GM12878 (cell line): ENCODE measurements at places on chromosomes 3 and 15. TPM values are rescaled to one million over a fixed set of nuclear protein-coding genes. Genes with fewer than 3 reads are reported as not detected.
A peak's percentile ranks its signal among the peaks of the same experiment; 100 is the strongest.

DNA sequence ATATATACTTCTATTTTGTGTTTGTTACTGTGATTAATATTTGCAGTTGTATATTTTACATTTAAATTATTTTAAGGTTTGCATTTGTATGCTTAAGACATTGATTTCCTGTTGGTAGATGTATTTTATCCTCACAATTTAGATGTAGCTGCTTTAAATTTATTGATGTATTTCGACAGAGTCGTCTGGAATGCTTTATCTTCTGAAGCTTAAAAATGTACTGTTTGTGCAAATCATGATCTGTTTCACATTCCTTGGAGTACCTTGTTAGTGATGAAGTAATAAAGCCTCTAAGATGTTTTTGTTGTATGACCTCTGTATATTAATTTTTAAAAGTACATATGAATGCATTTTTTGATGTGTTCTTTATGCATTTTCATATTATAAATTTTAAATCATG, 1.9 kb downstream of the CHD2 start:
- DNase-seq = no peak
- H3K27me3 ChIP-seq = no peaks in the 10 kb centered on the region
- H3K27ac ChIP-seq = peak overlapping the region; percentile 96
- H3K4me1 ChIP-seq = peaks cover 3% of the 10 kb centered on the region; the same call in 1 of the 2 replicates

DNA sequence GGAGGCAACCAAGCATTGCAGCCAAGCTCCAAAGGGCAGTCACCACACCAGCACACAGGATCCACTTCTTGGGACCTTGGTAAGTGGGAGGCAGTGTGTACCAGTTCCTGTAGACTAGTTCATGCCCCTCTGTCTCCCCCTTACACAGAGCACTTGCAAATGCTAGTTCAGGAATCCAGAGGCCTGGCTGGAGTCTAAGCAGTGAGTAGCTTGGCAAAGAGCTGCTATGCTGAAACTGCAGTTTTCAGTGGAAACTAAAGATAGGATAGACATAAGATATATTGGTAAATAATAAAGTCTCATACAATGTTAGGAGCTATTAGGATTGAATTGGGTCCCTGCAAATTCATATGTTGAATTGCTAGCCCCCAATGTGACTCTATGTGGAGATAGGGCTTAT, 13.9 kb upstream of the SLC41A3 start:
- no peak overlapping the region for H3K4me3 ChIP-seq
- peaks cover 10% of the 10 kb centered on the region; the same call in 1 of the 2 replicates for H3K4me1 ChIP-seq
- H3K27me3 ChIP-seq = no peaks in the 10 kb centered on the region
- no peak for DNase-seq
- H3K36me3 ChIP-seq = no peaks in the 10 kb centered on the region
- H3K27ac ChIP-seq = no peak overlapping the region

- no peaks in the 10 kb centered on the region for H3K4me1 ChIP-seq
- no peak overlapping the region for H3K27ac ChIP-seq
- no peak overlapping the region for H3K4me3 ChIP-seq
- H3K27me3 ChIP-seq = no peaks in the 10 kb centered on the region
- H3K36me3 ChIP-seq = no peaks in the 10 kb centered on the region
- DNase-seq = no peak
Observed at GRCh38 chr3:159057621-159058020, 255.8 kb downstream of the MFSD1 start.

Gene SELENOT
- total RNA-seq = 111 and 113 TPM in 2 replicates

Gene NDN
- 0.13 TPM in 1 of 2 replicates, not detected in the other for total RNA-seq

DNA sequence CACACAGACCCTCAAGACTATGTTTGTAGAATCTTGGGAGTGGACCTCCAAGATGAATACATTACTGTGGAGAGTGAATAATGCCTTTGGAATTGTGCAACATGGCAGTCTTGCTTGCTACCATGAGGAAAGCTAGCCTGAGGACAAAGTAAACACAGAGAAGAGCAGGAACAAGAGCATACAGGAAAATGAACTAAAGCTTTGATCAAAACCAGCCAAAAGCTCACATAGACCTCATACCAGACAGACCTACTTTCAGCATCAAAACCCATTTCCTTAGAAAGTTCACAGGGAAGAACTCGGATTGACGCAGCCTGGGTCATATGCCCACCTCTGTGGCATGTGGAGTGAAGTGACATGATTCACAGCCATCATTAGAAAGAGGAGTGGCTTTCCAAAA, 3.3 kb upstream of the RAB8B start:
- H3K36me3 ChIP-seq = no peaks in the 10 kb centered on the region
- no peak for DNase-seq
- peaks cover 11% of the 10 kb centered on the region for H3K4me1 ChIP-seq

Gene PLCB2
- 33.8 and 39.4 TPM in 2 replicates for total RNA-seq

- no peaks in the 10 kb centered on the region for H3K4me1 ChIP-seq
- H3K36me3 ChIP-seq = no peaks in the 10 kb centered on the region
- no peak overlapping the region for H3K4me3 ChIP-seq
- no peaks in the 10 kb centered on the region for H3K27me3 ChIP-seq
Observed at GRCh38 chr3:77348244-77348855, 308.5 kb downstream of the ROBO2 start.

Gene NGRN
- total RNA-seq = 22.9 and 25.7 TPM in 2 replicates

Gene CHRNA7
- not detected in 2 replicates for total RNA-seq

DNA sequence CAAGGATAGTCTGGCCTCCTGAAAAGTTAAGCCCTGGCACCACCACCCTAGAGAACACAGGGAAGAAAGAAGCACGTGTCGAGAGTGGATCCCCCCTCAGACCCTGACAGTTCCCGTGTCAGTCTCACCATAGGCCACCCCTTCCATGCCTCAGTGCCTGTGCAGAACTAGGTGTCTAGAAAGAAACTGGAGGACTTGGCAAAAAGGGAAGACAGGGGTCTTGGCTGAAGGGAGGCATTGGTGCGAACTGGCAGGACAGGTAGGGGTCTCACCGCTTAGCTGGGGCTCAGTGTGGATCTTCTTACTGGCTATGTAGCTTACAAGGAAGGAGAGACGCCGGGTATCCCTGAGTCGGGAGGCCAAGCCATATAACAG, 518 bp downstream of the QARS1 start:
- H3K4me3 ChIP-seq = peak overlapping the region; percentile 100
- DNase-seq = no peak
- no peaks in the 10 kb centered on the region for H3K27me3 ChIP-seq
- peaks cover 23% of the 10 kb centered on the region for H3K36me3 ChIP-seq
- peaks cover 11% of the 10 kb centered on the region for H3K4me1 ChIP-seq
- peak overlapping the region; percentile 92 for H3K27ac ChIP-seq

- H3K27ac ChIP-seq = no peak overlapping the region
- no peaks in the 10 kb centered on the region for H3K36me3 ChIP-seq
- H3K27me3 ChIP-seq = peaks cover 10% of the 10 kb centered on the region
- no peaks in the 10 kb centered on the region for H3K4me1 ChIP-seq
Observed at GRCh38 chr15:61227269-61227949, 1.7 kb downstream of the RORA start.

Gene ROPN1
- total RNA-seq = not detected in 2 replicates

DNA sequence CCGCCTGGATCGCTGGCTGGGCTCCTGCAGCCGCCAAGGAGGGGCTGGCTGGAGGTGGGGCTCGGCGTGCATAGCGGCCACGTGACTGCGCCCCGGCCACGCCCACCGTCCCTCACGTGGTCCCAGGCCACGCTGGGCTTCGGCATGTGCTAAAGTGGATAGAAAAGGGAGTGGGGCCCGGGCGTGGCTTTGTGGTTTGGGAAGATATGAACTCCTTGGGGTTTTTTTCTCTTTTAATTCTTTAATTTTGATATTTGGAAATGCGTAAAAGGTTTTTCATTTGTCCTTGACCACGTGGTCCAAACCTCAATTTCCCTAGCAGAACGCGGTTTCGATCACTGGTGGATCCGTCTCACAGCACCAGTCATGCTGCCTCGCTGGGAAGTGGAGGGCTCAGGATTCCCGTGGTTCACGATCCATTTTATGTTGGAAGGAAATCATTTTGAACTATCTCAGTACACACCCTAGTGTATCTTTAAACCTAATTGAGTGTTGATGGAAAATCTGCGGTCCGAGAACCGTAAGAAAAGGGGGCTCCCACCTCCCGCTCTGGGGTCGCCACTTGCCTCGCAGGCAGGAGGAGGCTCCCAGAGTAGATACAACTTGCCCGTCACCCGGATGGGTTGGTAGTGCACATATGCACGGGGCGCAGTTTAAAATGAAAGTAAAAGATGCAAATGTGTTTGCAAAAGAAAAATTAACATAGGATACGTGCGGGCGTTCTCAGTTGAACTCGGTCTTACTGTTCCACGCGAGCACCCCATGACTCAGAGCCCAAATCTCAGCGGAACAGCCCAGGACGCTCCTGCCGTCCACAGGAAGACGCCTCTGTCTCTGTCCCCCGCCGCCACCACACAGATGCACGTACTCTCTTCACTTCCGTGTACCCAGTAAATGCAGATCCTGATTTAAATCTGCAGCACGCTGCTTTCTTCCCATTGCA, 141.9 kb downstream of the PGPEP1L start:
- H3K36me3 ChIP-seq = no peaks in the 10 kb centered on the region
- H3K4me3 ChIP-seq = no peak overlapping the region
- DNase-seq = no peak
- no peak overlapping the region for H3K27ac ChIP-seq
- H3K4me1 ChIP-seq = no peaks in the 10 kb centered on the region

- no peaks in the 10 kb centered on the region for H3K4me1 ChIP-seq
- no peak for DNase-seq
- H3K27me3 ChIP-seq = no peaks in the 10 kb centered on the region
- no peaks in the 10 kb centered on the region for H3K36me3 ChIP-seq
- H3K4me3 ChIP-seq = no peak overlapping the region
Observed at GRCh38 chr15:77746254-77747174, 113.8 kb upstream of the LINGO1 start.

GRCh38 chr15:35170207-35170606, 85.1 kb upstream of the NANOGP8 start:
- no peak for DNase-seq
- no peaks in the 10 kb centered on the region for H3K27me3 ChIP-seq
- no peaks in the 10 kb centered on the region for H3K36me3 ChIP-seq
- no peak overlapping the region for H3K4me3 ChIP-seq
- H3K4me1 ChIP-seq = no peaks in the 10 kb centered on the region

- no peak for DNase-seq
- no peak overlapping the region for H3K27ac ChIP-seq
- H3K27me3 ChIP-seq = no peaks in the 10 kb centered on the region
- peaks cover 60% of the 10 kb centered on the region for H3K4me1 ChIP-seq
- no peak overlapping the region for H3K4me3 ChIP-seq
Observed at GRCh38 chr15:88630798-88631463, 7.9 kb upstream of the ISG20 start.

Gene HSPBAP1
- total RNA-seq = 6.2 and 7.8 TPM in 2 replicates

GRCh38 chr15:84791763-84792162, 25.4 kb upstream of the ALPK3 start:
- peaks cover 13% of the 10 kb centered on the region for H3K4me1 ChIP-seq
- H3K4me3 ChIP-seq = no peak overlapping the region
- H3K36me3 ChIP-seq = peaks cover 9% of the 10 kb centered on the region

Gene RASGRP1
- 25.5 and 29.3 TPM in 2 replicates for total RNA-seq

GRCh38 chr3:37974121-37975083, 16.2 kb upstream of the VILL start:
- no peaks in the 10 kb centered on the region for H3K4me1 ChIP-seq
- H3K27me3 ChIP-seq = no peaks in the 10 kb centered on the region
- no peak for DNase-seq
- no peak overlapping the region for H3K4me3 ChIP-seq

Gene CERS3
- not detected in 2 replicates for total RNA-seq

DNA sequence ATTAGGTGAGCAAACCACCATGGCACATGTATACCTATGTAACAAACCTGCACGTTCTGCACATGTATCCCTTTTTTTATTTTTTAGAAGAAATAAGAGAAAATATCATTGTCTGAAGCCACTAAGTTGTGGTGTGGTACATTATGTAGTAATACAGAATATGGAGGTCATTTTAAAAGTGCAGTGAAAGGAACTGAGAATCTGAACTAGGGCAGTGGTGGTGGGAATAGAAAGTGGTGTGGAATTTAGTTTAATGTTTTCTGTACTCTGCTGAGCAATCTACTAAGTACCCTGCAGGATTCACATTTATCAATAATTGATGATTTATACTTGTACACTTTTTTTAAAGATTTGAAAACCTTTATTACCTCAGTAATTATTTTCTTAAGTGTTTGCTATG, 283.5 kb downstream of the CHL1 start:
- no peaks in the 10 kb centered on the region for H3K4me1 ChIP-seq
- H3K36me3 ChIP-seq = no peaks in the 10 kb centered on the region
- no peak overlapping the region for H3K4me3 ChIP-seq
- no peak for DNase-seq
- no peak overlapping the region for H3K27ac ChIP-seq
- no peaks in the 10 kb centered on the region for H3K27me3 ChIP-seq

Gene RBSN
- 10.7 and 11.9 TPM in 2 replicates for total RNA-seq

GRCh38 chr3:44252332-44252959, 10.8 kb downstream of the TOPAZ1 start:
- no peaks in the 10 kb centered on the region for H3K4me1 ChIP-seq
- H3K27ac ChIP-seq = no peak overlapping the region
- H3K36me3 ChIP-seq = no peaks in the 10 kb centered on the region

- no peak for DNase-seq
- H3K4me1 ChIP-seq = no peaks in the 10 kb centered on the region
Observed at GRCh38 chr3:53836084-53836872, 9.9 kb downstream of the CHDH start.

Gene TMEM45A
- 0.90 and 1.0 TPM in 2 replicates for total RNA-seq

Gene RHOA
- 463 and 474 TPM in 2 replicates for total RNA-seq

Gene SV2B
- total RNA-seq = 1.6 and 1.7 TPM in 2 replicates

GRCh38 chr3:42872718-42873117, 3.0 kb downstream of the CYP8B1 start:
- H3K27ac ChIP-seq = no peak overlapping the region
- H3K4me3 ChIP-seq = no peak overlapping the region
- H3K36me3 ChIP-seq = no peaks in the 10 kb centered on the region
- H3K4me1 ChIP-seq = no peaks in the 10 kb centered on the region

- no peak overlapping the region for H3K4me3 ChIP-seq
- no peak for DNase-seq
- no peak overlapping the region for H3K27ac ChIP-seq
- no peaks in the 10 kb centered on the region for H3K27me3 ChIP-seq
Observed at GRCh38 chr3:176873261-176873660, 324.0 kb downstream of the TBL1XR1 start.

DNA sequence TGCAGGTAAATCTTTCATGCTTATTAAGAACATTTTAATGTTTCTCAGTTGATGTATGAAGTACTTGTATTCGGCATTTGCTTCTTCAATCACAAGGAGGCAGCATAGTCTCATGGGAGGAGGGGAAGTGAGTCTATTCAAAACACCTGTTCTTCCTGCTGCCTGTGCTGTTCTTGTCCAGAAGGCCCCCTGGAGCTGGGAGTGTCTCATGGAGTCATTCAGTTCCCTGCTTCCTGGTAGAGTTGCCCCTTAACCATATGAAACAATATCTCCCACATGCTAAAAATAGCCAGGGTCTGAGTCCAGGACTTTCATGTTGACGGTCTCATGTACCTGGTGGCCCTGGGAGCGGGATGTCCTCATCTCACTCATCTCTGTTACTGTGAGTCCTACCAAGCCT, 15.5 kb upstream of the PPP1R2 start:
- no peak for DNase-seq
- no peaks in the 10 kb centered on the region for H3K27me3 ChIP-seq
- no peaks in the 10 kb centered on the region for H3K36me3 ChIP-seq
- no peak overlapping the region for H3K27ac ChIP-seq

Gene TAGLN3
- not detected in 2 replicates for total RNA-seq
